ENCODE measurements at places on chromosomes 7 and 10.

DNA sequence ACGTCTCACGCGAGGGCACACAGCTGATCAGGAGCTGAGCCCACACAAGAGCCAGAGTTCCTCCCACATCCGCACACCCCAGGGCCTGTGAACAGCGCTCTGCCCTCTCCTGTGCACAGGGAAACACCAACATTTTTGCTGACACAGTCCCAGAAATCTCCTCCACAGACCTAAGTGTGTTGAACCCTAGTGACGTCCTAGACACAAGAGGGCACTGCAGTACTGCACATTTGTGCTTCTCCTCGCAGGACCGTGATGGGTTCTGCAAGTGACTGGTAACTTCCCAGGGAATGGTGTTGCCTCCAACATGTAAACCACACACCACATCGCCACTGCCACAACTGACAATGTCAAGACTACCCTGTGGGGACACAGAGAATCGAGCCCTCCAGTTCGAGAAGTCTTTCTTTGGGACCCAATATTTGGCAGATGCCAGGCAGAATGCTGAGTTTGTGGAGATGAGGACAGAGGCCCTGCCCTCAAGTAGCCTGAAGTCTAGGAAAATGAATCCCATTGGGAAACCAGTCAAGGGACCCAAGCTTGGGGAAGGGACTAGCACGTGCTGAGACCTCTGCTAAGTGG is 170.3 kb downstream of the PAXIP1 start:
- no peak for DNase-seq

DNA sequence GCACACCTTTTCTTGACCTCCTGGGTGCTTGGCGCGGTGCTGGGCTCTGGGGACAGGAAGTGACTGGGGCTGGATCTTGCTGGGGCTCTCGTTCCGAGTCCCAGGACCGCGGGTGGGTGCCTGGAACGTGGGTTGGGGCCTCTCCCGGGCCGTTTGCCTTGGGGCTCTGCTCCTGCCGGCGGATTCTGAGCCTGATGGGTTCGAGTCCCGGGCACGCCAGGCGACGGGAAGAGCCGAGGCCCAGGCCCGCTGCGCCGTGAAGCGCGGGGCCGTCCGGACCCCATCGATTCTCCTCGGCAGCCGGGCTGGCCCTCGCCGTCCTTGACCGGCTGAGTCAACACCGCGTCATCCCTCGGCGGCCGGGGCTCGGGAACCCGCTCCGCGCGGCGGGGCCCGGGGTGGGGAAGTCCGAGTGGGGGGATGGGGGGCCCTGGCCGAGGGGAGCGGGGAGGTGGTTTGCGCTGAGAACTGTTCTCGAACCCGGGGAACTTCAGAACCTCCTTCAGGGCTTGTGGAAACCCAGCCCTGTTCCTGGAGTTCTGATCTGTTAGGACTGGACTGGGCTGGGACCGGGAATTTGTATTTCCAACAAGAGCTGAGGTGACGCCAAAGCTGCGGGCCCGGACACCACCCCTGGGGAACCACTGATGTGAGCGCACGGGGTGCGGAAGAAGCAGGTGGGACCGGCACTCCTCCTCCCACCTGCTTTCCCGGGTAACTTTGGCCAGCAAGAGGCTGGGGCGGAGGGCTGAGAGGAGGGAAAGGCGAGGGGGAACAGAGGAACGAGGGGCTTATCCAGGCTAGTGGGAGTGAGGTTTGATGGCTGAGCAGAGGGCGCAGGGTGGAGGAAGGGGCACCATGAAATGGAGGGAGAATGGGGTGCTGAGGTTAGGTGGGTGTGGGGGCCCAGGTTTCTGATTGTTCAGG is 6.2 kb downstream of the HHEX start:
- DNase-seq, result no peak

DNA sequence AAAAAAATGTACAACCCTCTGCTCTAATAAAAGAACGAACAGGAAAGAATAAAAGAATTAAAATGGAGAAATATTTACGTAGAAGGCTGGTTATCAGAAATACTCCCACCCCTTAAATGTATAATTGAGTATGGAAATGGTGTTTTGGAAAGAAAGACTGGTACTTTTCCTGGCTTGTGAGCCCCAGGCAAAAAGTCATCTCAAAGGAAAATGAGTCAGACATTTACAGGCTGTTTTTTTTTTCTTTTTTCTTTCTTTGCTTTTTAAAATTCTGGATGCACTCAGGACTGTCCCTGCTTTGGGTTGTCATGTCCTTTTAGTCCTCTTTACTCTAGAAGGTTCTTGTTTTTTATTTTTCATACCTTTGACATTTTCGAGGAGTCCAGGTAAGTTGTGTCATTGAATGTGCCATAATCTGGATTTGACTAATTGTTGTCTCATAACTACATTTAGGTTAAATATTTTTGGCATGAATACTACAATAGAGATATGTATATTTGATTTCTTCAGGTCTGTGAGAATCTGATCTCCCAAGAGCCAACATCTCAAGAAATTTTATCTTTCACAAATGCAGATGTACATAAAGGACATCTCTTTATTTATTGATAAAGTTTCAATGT is 313.0 kb upstream of the GLI3 start:
- no peak for DNase-seq

GRCh38 chr7:108380517-108380916 is 75.7 kb downstream of the NRCAM start:
- DNase-seq, result no peak

DNA sequence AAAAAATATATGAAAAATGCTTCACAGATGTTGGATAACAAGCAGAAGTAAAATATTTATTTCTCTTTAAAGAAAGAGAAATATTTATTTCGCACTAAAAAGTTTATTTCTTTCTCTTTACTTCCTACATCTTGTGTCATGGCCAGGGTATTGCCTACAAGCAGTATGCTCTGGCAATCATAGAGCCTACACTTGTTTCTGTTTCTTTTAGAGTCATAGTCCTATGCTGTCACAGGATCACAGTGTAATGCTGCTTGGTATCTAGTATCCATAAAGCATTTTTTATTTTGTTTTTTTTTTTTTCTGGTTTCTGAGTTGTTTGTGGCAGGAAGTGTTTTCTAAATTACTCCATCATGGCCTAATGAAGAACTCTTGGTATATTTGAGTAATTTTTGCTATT is 116.0 kb downstream of the ATRNL1 start:
- DNase-seq, result no peak

DNA sequence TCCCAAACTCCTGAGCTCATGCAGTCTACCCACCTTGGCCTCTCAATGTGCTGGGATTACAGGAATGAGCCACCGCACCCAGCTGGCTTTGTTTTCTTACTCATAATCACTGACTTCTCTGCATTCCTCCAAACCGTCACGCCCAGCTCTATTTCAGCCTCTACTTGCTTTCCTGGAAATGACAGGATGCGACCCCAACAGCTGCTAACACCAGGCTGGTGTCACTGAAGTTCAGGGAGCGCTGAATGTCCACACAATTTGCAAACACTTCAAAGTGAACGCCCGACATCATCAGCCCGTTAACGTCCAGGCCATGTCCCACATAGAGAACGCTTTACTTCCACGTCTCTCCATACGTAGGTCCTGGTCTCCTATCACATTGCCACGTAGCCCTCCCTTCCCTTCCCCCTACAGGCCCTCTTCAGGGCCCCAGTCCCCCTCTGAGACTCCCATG is 12.8 kb upstream of the PROSER2 start:
- no peak for DNase-seq

DNA sequence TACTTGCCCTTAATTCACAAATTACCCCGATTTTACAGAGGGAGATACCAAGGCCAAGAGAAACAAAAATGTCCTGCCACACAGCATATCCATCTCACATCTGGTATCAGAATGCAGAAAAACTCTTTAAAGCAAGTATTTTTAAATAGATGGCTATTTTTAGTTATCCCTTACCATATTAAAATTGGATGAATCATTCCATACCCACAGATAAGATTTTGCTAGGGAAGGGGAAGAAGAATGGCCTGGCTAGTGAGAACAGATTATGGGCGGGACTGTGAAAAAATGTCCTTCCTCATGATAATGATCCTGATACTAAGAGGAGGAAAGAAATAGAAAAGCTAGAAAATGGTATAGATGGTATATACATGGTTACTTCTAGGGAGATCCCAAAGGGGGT is 80.6 kb upstream of the GATAD1 start:
- no peak for DNase-seq

GRCh38 chr7:2214636-2215035 is 18.1 kb downstream of the MAD1L1 start:
- DNase-seq, result no peak

DNA sequence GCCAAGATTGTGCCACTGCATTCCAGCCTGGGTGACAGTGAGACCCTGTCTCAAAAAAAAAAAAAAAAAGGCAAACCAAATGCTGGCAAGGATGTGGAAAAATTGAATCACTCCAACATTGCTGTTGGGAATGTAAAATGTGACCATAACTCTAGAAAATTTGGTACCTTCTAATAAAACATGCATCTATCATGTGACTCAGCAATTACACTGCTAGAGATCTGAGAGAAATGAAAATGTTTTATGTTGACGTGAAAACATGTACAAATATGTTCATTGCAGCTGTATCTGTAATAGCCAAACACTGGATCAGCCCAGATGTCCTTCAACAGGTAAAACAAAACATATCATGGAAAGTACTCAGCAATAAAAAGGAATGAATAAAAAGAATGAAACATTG is 30.8 kb upstream of the SAR1A start:
- no peak for DNase-seq

DNA sequence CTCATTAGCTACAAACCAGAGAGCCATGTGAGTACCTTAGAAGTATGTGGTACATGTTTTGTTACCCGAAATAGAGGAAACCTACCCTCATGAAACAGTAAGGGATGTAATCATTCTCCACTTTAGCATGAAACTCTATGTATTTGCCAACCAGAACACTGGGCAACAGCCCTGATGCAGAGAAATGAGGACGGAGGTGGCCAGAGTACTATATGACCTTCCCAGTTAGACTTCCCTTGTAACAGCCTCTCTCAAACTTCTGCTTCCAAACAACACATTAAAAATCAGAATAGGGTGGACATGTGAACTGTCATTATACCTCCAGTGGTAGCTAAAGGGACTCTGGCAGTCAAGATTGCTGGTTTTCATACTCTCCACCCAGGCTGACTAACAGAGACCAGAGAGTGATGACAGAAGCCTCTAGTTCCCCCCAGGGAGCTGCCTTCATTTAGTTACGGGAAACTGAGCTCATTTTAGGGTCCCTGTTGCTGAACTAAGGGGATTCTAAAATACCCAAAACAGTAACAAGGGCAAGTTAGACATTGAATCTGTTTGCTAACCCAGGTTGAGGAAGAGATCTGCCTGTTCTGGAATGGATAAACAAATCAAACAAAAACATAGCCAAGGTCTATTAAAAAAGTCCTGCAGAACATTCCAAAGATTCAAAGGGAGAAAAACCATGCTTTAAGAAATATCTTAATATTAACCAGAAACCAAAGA is 83.1 kb downstream of the VPS41 start:
- no peak for DNase-seq

- DNase-seq, result no peak
Measured at GRCh38 chr10:58300676-58301075, 31.7 kb downstream of the CISD1 start.

GRCh38 chr10:75211007-75211691 is 553 bp downstream of the VDAC2 start:
- DNase-seq, result no peak

DNA sequence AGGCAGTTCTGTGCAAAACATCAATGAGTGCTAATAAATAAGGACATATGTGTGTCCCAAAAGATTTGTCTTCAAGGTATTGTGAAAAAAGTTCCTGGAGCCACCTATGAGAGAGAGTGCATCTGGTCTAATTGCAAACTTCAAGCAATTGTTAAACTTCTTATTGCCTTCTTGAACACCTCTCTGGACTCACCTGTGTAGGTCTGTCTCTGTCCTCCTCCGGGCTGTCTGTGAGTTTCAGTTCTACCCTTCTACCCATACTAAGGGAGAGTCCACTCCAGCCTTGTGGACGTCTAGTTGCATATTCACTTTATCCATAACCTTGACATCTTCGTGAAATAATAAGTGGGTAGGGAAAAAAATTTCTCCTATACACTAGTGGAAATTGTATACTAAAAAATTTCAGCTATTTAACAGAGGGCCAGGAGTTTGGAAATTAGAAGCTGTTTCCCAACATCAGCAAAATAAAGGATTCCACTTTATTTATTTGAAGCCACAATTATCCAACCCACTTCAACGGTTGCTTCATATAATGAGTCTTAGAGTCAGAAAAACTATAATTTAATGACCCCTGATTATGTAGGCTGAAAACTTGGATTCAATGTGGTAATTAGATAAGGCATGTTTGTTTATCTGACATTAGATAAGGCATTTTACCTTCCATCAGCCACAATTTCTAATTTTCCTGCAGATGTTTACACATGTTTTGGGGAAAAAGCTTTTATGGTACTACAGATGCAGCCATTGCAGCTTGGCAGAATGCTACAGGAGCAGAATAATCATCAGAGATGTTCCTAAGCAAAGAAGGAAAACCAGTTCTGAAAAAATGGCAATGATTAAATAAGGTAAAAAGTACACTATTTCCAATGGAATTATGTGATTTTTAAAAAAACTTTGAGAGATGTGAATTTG is 150.8 kb upstream of the FAM3C start:
- no peak for DNase-seq

GRCh38 chr10:86635402-86635801 is 18.9 kb upstream of the OPN4 start:
- DNase-seq, result no peak

- DNase-seq, result no peak
Measured at GRCh38 chr10:85598646-85599045, 767.9 kb downstream of the GRID1 start.

- no peak for DNase-seq
Measured at GRCh38 chr10:45653454-45653853, 19.1 kb downstream of the ZFAND4 start.

GRCh38 chr10:106214243-106214642 is 950.3 kb downstream of the SORCS1 start:
- no peak for DNase-seq

DNA sequence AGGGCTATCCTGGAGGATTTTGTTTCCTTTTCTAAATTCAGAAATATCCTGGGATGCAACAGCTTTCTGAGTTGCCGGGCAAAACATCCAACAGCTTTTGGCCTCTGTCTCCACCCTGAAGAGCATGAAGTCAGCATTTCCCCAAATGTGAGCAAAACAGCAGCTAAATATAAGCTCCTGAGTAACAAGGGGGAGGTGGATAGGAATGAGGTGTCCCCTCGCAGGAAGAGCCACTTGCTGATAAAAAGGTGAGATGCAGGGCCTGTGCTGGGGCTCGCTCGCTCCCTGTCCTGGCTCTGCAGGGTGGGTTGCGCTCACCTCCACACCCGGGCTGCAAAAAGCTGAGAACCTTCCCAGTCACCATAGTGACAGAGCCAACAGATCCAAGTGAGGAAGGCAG is 264.3 kb downstream of the ZEB1 start:
- no peak for DNase-seq

- DNase-seq, result no peak
Measured at GRCh38 chr10:4556527-4556926, 269.5 kb upstream of the AKR1E2 start.

GRCh38 chr10:113770346-113770745 is 18.9 kb downstream of the PLEKHS1 start:
- no peak for DNase-seq

DNA sequence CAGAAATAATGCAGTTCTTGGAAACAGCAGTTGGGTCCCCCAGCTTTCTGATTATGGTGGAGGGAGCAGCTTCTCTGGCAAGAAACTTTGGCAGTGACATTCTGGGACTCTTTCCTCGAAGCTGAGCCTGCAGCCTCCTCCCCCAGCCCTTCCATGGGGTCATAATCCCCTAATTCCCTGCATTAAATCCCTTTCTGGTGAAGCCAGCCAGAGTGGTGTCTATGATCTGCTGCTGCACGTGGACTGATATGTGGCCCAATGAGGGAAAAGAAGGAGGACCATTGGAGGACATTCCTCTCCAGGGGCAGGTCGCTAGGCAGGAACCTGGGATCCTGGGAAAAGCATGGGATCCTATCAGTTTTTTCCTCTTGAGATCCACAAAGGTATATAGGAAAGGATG is 470.5 kb downstream of the RPS24 start:
- DNase-seq, result no peak
